ENCODE measurements at places on chromosomes 3 and 15.

- DNase-seq = no peak
These were observed 251.3 kb upstream of the GBE1 start for GRCh38 chr3:82012775-82013174.

- no peak for DNase-seq
These were observed 44.2 kb downstream of the SMAD6 start for GRCh38 chr15:66746231-66746605.

DNA sequence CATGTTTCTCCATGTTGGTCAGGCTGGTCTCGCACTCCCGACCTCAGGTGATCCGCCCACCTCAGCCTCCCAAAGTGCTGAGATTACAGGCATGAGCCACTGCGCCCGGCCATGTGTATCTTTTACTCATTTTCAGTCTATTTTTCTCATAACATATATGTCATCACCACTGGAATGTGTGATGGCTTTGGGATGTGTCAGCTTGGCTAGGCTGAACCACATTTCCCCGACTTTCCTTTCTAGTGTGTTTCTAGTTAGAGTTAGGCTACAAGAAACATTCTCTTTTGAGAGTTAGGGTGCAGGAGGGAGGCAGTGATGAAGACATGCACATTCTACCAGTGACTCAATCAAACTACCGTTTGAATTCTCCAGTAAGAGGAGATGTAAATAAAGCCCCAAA is 444.9 kb upstream of the THBS1 start:
- DNase-seq = no peak

DNA sequence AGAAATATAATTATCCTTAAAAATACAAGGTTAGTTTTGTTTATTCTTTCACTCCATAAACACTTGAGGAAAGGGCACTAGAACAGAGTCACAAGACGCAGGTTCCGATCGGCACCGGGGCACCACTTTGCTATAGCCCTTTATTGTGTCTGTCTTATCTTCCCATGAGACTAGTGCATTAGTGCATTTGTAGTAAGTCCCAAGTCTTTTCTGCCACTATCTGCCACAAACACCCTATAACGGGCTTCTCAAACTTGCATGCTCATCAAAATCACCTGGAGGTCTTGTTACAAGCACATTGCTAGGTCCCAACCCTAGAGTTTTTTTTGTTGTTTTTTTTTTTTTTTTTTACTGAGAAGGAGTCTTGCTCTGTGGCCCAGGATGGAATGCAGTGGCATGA is 213.1 kb downstream of the FOXP1 start:
- DNase-seq = no peak

DNA sequence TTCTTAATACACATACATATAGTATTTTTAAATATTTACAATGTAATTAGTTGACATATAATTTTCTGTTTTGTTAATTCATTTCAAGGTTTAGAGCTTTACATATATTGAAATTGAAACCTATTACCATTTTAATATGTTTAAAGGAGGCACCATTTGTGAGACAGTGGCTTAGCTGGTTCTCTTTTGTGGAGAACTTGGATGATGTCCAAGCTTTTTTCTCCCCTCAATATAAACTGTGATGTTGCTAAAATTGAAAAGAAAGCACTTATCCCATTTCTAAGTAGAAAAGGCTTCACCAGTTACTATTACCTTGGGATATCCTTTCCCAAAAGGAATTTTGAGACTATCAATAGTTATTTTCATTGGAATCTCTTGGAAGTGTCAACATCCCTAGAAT is 707.2 kb downstream of the NTRK3 start:
- DNase-seq = no peak

DNA sequence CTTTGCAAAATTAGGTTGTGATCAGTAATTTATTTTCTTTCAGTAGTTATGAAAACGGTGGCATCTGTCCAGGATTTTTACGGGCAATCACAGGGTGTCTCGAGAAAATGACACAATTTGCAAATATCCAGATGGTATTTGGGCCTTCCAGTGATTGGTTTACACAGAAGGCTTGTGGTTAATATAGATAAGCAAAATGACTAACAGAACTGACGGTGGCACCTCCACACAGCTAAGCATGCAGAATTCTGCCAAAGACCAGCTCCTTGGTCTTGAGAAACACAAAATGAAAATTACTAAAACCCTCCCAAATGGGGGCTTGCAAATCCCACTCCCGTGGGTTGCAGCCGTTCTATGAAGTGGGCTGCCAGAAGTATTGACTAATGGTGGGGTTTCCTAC is 5.5 kb downstream of the ARHGEF3 start:
- DNase-seq = no peak

- no peak for DNase-seq
These were observed 170.2 kb upstream of the TPRG1 start for GRCh38 chr3:189001559-189001958.

GRCh38 chr15:70505411-70505919 is 257.9 kb downstream of the UACA start:
- DNase-seq = peak; percentile 48

GRCh38 chr15:35495080-35495479 is 50.9 kb downstream of the DPH6 start:
- DNase-seq = no peak

DNA sequence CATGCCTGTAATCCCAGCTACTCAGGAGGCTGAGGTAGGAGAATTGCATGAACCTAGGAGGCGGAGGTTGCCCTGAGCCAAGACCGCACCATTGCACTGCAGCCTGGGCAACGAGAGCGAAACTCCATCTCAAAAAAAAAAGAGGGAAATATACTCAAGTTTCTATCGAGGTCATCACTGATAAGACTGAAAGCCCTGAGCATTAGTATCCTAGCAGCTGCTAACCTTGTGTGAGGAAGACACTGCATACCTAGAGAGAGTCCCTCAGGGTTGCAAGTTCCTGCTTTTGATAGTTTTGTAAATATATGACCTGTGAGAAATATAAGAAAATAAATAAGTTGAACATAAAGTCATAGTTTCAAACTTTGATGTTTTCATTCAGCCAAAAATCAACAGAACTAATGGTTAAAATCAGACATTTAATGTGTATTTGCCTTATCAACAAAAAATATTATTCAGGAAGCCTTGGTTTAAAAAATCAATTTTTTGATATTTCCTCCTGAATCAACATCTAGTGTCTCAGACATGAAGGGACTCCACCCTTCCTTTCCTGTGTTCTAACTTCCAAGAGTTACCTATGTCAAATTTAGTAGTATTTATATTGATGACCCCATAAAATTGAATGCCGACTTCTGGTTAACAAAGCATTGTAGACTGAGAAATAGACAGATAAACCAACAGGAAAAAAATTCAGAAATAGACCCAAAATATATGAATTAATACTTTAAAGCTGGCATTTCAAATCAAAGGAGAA is 19.8 kb upstream of the USP3 start:
- DNase-seq = no peak

- no peak for DNase-seq
These were observed 17.5 kb upstream of the ALDH1A3 start for GRCh38 chr15:100862162-100862561.

DNA sequence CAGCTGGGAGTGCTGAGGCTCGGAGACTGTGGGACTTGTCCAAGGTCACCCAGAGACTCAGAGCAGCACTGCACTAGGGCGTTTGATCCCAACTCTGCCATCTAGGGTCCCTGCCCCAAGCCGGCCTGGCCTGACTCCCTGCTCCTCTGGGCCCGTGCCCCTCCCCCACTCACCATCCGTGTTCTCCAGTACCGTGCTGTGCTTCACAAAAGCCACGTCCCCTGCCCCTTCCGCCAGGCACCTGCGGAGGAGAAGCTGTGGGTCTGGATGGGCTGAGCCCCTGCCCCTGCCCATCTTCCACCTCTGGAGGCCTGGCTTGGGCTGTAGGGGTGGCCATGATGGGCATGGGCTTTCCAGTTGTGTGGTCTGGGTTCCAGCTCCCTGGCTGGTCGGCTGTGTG is 8.4 kb downstream of the MELTF start:
- DNase-seq = no peak

DNA sequence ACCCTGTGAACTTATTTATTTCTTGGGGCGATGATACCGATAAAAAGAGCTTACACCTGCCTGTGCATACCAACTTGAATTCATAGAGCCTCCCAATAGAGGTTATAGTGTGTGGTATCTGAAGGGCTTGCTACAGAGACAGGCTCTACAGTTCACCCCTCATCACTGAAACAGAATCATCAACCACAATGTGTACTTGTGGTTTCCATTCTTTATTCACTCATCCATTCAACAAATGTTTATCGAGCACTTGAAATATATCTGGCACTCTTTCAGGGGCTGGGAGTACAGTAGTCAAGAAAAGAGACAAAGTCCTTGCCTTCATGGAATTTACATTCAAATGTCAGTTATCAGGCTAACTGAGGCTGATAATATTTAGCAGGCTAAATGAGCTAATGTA is 134.4 kb upstream of the SKOR1 start:
- DNase-seq = no peak

DNA sequence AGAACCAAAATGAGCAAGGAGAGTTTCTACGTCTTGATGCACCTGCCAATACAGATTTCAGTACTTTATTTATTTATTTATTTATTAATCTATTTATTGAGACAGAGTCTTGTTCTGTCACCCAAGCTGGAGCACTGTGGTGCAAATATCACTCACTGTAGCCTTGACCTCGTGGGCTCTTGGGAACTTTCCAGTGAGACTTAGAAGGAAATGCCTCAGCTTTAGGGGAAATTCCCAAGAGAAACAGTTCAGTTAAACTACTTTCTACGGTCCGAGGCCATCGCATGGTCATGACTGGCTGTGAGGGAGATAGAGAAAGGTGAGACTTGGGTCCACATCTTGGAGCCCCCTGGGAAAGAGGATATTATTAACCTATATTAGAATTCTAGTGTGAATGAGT is 47.0 kb upstream of the HERC1 start:
- DNase-seq = no peak

DNA sequence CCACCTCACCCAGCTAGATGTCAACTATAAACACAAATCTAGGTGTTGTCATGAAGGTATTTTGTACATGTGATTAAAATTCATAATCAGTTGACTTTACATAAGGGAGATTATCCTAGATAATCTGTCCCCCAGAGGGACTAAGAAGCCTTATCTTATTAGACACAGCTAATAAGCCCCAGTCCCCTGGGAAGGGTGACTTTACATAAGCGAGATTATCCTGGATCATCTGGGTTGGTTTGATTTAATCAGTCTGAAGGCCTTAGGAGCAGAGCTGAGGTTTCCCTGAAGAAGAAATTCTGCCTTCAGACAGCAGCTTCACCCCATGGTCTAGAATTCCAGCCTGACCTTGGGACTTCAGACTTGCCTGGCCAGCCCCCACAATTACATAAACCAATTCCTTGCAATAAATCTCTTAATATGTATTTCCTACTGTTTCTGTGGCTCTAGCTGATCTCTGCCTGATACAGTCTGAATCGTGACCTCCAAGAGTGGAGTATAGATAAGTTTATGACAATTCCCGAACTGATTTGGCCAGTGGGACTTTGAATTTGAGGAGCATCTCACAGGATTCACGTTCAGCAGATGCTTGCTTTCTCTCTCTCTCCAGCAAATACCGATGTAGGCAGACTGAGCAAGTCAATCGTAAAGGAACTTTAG is 66.5 kb downstream of the MRPL46 start:
- DNase-seq = no peak

DNA sequence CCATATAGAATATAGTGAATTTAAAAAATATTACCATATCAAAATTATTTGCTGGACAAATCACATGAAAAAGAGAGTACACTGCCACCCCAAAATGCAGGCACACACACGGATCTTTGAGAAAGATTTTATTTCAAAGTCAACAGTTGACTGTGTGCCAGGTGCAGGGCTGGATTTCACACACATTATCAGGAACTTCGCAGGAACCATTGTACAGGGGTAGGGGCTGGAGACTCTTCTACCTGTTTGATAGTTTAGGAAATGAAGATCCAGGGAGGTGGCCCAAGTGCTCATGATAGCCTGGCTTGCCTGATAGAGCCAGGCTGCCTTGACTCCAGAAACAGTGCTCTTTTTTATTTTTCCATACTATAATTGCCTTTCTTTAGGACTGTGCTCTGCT is 54.2 kb downstream of the IL1RAP start:
- DNase-seq = no peak

DNA sequence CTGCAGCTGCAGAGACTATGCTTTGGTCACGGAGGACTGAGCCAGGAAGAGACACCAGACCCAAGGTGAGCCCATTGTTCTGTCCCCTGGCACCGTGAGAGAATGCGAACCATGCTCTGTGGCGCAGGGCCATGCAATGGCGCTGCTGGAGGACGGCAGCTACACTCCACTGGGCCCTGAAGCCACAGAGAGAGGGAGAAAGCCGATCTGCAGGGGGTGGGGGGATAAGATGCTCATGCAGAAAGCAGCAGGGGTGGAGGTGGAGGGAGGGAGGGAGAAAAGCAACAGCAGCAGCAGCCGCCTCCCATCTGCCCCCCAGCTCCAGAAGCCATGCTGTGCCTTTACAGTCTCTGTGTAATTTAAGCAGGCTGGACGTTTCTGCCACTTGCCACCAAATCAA is 5.3 kb downstream of the BDH1 start:
- DNase-seq = no peak

DNA sequence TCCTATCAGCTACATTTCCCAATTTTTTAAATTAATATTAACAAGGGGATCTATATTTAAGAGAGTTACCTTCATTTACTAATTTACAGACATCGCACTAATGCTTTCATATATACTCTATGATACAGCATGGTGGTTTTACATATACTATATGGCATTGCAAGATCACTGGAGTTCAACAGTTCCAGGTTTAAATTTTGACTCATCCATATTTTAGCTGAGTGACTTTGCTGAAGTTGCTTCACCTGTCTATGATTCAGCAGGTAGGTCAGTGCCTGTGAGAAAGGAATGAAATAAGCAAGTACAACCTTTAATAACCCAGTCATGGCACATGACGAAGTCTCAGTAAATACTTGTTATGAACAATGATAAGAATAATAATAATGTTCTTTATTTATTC is 211.1 kb downstream of the P3H2 start:
- DNase-seq = no peak

DNA sequence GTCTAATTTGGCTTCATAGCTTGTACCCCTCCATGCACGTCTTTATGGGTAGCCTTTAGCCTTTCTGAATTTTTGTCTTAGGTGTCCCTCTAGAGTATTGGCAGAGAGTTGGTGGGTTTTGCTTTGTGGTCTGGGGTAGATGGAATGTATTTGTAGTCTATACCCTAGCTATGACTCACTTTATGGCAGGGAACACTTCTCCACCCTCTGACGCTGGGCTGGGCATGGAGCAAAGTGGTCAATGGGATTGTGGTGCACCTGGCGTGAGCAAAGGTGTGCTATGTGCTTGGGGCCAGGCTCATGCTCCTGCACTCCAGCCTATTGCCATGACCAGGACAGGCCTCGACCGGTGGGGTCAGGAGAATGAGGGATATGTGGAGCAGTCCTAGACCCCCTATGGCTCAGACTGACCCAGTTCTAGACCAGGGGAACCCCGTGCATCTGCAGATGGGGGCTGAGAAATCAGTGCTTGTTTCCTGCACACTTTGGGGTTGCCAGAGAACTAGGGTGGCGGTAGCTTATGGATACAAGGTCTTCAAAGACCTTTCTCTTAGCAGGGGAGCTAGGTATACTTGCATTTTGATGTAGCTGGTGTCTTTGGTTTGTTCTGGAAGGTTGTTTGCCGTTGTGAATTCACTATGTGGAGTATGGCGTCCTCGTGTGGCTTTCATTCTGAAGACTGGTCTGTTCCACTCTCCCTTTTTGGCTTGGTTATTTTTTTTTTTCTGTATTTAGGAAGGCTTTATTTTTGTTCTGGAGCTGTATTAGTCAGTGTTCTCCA is 49.4 kb upstream of the RPL32 start:
- no peak for DNase-seq

GRCh38 chr3:32725721-32726120 is 40.7 kb downstream of the CNOT10 start:
- no peak for DNase-seq

GRCh38 chr3:168088106-168088720 is 7.5 kb downstream of the GOLIM4 start:
- no peak for DNase-seq
